ENCODE measurements at places on chromosomes 2 and 18. TPM values are rescaled to one million over a fixed set of nuclear protein-coding genes. Genes with fewer than 3 reads are reported as not detected.

- peak; percentile 63 for DNase-seq
Observed at GRCh38 chr18:23377669-23378301, 75.3 kb upstream of the RIOK3 start.

- no peak for DNase-seq
Observed at GRCh38 chr2:75421986-75422385, 138.8 kb downstream of the EVA1A start.

DNA sequence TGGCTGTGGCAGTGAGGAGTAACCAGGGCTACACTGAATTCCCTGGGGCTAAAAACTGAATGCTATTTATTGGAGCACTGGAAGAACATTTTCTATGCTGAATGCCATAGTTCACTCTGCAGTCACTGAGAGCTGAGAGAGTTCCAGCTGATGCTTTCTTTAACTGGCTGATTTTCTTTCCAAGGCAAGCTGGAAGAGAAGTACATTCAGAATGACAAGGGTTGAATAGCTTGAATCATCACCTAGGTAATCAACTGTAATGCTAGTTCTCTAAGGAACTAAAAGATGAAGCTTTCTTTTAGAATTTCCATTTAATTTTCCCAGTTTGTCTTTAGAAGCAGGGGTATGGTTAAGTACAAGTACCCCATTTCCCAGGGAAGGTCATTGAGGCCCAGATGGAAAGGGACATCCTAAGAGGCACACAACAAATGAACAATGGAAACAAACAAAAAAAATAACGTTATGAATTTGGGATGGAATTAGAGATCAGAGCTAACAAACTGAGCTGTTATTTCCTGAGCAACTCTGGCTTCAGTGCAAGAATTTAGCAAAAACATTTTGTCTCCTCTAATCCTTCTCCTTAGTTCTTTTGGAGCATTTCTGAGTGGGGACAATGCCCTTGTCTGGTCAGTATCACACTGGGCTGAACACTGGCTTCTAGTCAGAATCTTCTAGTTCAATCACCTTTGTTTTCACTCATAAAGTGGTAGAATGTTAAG lies 132.8 kb upstream of the REG3A start:
- no peak for DNase-seq

DNA sequence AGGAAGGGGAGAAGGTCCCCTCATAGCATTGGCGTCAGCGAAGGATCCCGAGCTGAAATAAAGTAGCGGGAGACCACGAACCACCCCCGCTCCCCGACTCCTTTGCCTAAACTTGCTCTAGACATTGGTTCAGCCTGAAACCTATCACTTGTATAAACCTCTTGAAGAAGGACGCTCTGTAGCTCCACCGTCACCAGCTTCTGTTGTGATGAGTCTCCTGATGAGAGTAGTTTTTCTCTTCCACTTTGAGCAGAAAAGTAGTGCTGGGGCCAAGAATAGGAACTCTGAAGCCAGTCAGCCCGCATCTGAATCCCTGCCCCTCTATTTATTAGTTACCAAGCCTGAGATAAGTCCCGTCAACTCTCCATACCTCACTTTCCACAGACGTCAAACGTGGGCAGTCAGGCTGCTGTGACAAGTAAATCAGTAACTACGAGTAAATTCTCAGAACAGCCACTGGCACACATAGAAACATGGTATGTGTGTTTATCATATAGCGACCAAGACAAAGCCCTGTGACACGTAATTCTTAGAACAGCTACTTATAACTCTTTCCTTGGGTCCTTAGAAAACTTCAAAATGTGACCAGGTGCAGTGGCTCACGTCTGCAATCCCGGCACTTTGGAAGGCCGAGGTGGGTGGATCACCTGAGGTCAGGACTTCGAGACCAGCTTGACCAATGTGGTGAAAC lies 61.7 kb downstream of the CD226 start:
- no peak for DNase-seq

DNA sequence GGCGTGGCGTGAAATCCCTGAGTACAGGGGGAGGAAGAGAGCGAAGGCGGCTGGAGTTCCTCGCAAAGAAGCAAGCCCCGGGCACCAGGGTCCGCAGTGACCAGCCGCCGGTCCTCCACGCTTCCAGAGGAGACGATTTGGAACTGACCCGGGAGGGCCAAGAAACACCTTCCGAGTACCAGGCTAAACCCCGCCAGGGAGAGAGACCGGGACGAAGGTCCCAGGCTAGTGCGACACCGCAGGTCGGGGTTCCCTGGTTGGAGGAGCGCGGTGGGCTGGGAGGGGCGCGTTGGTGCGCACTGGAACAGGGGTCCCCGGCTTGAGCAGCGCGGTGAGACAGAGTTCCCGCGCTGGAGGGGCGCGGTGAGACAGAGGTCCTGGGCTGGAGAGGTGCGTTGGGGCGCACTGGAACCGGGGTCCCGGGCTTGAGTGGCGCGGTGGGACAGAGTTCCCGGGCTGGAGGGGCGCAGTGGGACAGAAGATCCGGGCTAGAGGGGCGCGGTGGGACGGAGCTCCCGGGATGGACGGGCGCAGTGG lies 901 bp downstream of the WDFY1 start:
- DNase-seq: no peak

DNA sequence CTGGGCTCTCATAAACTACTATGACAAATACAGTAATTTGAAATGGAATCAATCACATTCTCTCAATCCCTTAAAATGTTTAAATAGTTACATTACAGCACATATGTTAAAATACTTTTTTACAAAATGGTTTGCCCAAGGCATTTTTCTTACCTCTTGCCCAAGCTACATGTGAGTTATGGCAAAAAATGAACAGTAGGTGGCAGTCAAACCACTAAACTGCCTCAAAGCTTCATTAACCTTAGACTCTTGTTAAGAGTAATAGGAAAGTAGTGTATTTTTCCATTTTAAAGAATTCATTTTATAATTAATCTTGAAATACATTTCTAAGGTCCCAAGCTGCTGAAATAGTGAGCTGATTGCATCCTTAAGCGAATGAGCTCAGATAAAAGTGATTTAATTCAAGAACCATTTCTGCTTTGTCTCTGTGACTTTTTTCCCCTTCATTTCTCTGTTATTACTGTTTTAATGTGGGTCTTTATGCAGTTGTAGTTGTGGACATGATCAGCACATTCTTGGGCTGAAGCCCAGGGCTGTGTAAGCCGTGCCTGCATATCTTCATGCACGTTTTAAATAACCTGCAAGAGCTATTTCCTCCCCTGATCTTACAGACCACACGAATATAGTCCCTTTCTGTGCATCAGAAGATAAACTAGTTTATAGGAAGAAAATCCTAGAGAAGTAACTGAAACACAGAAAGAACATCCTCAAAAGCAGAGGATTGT lies 311.8 kb downstream of the LNPK start:
- DNase-seq: peak; percentile 25

DNA sequence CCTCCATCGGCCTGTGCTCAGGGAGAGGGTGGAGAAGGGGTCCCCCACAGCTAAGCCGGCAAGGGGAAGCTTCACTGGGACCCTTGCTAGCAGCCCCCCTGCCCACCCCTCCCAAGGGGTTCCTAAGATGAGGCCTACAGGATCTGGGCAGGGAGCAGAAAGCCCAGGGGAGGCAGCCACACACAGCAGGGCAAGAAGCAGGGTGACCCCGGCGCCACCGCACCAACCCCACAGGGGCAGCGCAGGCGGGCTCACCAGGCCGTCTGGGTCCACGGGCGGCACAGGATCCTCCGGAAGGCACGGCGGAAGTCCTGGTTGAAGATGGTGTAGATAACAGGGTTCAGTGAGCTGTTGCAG lies 1.8 kb downstream of the ADRA2B start:
- DNase-seq: no peak

Gene IL36B
- polyA plus RNA-seq: 0.14 TPM

Gene TCF4
- polyA plus RNA-seq: 13.2 TPM
